Pancreas (tissue), 10 donors: ENCODE measurements at places on chromosomes 2 and 18. TPM values are rescaled to one million over a fixed set of nuclear protein-coding genes. Genes with fewer than 3 reads are reported as not detected.

UGT1A5 gene
- polyA plus RNA-seq: not detected

TMEM163 gene
- polyA plus RNA-seq: 20.3 TPM

AQP12B gene
- 217 TPM for polyA plus RNA-seq

ALK gene
- not detected for polyA plus RNA-seq

LBX2 gene
- 1.3 TPM for polyA plus RNA-seq

LYG1 gene
- 2.9 TPM for polyA plus RNA-seq

NIFK gene
- polyA plus RNA-seq: 24.5 TPM

SCN9A gene
- 3.3 TPM for polyA plus RNA-seq

EDAR gene
- 0.05 TPM for polyA plus RNA-seq

NOP58 gene
- polyA plus RNA-seq: 67.1 TPM
